ENCODE measurements at places on chromosomes 13 and 19. TPM values are rescaled to one million over a fixed set of nuclear protein-coding genes. Genes with fewer than 3 reads are reported as not detected.

The MEF2B gene
- 2.0 TPM for total RNA-seq

The MAG gene
- not detected for total RNA-seq

The PEX11G gene
- 3.5 TPM for total RNA-seq

GRCh38 chr19:40355975-40356680 lies 7.6 kb downstream of the PLD3 start:
- no peak for DNase-seq
